Stimulated activated effector memory CD8-positive, alpha-beta T cell treated with anti-CD3 and anti-CD28 coated beads, Interleukin-12 subunit alpha, Interleukin-12 subunit beta, amount 100 ng/mL, for 72 hours (primary cell): ENCODE measurements at places on chromosomes 12 and 14.

DNA sequence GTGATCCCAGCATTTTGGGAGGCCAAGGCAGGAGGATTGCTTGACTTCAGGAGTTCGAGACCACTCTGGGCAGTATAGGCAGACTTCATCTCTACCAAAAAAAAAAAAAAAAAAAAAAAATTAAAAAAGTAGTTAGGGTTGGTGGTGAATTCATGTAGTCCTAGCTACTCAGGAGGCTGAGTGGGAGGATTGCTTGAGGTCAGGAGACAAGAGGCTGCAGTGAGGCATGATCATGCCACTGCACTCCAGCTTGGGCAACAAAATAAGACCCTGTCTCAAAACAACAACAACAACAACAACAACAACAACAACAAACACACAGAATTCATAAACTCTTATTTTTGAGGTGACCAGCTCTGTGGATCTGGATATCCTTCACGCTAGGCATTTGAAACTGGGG is 17.1 kb downstream of the SLC25A3 start:
- no peak for DNase-seq

DNA sequence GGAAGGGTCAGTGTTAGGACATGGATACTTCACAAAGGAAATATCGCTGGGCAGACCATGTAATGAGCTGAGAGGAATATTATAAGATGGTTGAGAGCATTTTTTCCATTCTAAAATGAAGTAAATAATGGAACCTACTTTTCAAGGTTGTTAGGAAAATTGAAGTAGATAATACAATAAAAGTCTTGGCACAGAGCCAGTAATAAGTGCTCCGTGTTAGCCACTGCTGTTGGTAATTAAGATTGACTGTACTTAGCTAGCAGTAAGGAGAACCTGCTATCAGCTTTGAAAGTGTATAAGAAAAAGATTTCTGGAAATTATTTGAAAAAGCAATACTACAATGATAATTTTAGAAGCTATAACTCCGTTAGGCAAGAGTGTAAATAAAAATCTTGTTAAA is 77.6 kb downstream of the SCAF11 start:
- no peak for DNase-seq

GRCh38 chr14:57749267-57749666 is 116.6 kb downstream of the SLC35F4 start:
- DNase-seq = no peak

- no peak for DNase-seq
Measured at GRCh38 chr12:131863711-131864396, 30.6 kb upstream of the ULK1 start.

DNA sequence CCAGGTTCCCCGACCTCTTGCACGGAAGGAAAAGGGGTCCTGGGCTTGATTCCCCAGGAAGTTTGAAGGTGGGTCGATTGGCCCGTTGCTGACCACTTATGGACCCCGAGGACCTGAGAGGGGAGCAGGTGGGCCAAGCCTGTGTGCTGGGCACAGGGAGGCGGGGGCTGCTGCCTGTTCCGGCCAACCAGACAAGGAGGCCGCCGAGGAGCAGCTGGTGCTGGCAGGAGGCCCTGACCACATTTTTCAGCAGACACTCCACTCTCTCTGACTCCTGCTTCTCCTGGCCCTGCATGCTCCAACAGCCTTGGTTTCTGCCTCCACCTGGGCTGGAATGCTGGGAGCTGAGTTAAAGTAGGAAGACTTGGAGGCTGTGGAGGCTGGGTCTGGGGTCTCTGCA is 42.8 kb downstream of the NOS1 start:
- DNase-seq = no peak

GRCh38 chr12:21478756-21479455 is 22.5 kb downstream of the RECQL start:
- no peak for DNase-seq

- no peak for DNase-seq
Measured at GRCh38 chr14:54659365-54659764, 92.4 kb downstream of the SAMD4A start.

DNA sequence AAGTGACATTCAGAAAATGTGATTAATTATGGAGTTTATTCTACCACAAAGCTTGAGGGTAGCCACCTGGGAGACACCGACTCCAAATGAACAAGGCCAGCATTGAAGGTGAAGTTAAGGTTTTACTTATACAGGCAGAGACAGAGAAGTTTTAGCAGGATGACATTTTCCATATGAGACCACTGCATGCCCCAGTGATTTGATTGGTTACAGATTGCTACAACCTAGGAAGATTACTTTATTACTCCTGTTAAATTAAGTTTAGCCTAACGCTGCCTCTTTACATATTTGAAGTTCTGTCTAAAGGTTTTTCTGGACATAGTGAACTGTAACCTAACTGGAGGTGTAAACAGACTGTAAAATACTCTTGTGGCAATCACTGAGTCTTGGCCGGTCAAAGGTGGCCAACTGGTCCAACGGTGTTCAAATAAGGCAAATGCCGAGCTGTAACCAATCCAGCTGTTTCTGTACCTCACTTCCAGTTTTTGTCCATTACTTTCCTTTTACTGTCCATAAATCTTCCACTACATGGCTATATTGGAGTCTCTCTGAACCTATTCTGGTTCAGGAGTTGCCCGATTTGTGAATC is 57.2 kb downstream of the RIN3 start:
- DNase-seq = no peak

DNA sequence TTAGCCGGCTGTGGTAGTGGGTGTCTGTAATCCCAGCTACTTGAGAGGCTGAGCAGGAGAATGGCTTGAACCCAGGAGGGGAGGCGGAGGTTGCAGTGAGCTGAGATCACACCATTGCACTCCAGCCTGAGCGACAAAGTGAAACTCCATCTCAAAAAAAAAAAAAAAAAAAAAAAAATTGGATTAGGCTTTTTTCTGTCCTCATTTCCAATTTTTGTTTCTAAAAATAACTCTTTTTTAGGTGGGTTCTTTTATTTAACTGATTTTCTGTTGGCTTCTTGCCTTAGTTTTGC is 863.7 kb downstream of the LRFN5 start:
- DNase-seq = no peak

- no peak for DNase-seq
Measured at GRCh38 chr12:27907766-27908165, 64.8 kb downstream of the PTHLH start.

DNA sequence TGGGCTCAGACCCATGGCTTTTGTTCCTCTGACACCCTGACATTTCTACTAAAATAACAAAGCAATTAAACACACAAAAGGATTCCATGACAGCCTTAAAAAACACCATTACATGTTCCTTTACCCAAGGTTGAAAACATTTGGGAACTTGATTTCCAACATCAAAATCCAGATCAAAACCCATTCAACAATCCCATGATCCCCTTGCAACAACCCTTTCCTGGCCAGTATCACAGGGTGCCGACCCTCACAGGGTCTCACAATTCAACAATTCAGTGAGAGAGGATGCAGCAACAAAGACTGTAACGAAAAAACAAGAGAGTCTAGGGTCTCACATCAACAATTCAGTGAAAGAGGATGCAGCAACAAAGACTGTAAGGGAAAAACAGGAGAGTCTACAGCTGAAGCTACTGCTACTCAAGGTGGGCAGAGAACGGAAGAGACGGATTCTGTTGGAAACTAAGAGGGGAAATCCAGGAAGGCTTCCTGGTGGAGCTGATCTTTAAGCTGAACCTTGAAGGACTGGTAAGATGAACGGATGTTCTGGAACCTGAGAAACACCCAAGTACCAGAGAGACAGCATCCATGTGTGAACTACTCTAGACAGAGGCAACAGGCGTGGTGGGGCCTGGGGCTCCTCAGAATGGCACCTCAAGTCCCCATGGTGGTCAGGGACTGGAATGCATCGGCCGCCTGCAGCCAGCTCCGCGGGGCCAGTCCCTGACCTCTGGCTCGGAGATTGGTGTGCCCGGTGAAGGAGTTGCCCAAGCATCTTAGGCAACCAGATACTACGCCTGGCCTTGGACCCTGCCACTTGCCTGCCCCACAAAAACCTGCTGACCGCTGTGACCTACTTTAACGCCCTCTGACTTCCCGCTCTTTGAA is 22.7 kb upstream of the ZFP36L1 start:
- DNase-seq = no peak

GRCh38 chr12:92076101-92076500 is 69.5 kb downstream of the BTG1 start:
- no peak for DNase-seq

DNA sequence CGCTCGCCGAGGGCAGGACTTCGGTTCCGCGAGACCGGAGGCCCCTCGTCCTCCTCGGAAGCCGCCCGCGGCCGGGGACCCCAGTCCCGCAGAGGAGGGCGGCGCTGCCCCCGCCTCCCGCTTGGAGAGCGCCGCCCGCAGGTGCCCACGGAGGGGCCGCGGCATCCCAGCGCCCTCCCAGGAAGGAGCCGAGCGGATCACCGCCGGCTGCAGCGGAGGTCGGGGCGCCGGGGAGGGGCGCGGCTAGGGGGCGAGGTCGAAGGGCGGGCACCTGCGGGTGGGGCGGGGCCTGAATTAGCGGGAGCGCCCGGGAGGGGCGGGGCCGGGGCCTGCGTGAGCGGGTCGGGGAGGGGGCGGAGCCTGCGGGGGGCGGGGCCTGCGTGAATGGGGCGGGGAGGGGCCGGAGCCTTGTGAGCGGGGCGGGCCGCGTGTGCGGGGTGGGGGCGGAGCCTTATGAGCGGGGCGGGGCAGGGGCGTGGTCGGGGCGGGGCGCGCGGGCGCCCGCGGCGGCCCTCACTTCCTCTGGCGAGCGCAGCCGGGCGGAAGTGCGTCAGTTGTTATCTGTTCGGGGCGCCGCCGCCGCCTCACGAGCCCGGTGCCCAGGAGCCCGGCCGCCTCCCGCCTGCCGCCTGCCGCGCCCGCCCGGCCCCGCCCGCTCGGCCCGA is at the start of gene FBRSL1:
Gene FBRSL1, plus strand, starts transcription at position 550 of the 665 bp plus-strand sequence.
- peak; percentile 85 for DNase-seq

DNA sequence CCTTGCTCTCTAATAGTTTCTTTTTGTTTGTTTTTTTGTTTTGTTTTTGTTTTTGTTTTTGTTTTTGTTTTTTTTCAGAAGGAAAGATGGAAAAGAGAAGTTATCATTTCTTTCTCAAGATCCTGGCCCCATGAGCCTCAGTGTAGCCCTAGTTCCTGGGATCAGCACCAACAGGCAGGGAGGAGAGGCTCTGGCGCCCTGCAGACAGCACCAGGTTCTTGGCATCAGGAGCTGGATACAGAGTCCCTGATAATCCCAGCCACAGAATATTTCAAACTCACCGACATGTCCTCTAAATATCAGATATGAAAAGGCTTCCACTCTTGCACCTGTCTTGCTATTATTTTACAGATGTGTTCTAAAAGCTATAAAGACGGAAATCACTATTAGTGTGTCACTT is 52.7 kb downstream of the FOXN3 start:
- DNase-seq = no peak

DNA sequence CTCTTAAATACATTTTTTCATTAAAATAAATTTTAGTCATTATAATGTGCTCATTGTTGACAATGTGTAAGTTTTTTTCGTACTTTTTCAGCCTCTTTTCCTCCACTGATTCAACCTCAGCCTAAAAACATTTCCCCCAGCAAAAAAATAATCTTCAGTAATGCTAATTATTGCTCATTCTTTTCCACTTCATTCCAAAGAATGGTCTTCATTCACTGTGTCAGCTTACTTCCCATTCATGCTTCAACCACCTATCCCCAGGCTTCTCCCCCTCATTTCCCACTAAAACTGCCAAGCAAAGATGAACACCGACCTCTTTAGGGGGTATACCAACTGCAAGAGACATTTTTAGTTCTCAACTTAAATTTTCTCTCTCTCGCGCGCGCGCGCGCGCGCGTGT is 2.7 kb upstream of the IPO8 start:
- no peak for DNase-seq

GRCh38 chr12:13165617-13166041 is 30.9 kb upstream of the EMP1 start:
- DNase-seq = peak; percentile 75
